ENCODE measurements at places on chromosomes 3 and 15.

DNA sequence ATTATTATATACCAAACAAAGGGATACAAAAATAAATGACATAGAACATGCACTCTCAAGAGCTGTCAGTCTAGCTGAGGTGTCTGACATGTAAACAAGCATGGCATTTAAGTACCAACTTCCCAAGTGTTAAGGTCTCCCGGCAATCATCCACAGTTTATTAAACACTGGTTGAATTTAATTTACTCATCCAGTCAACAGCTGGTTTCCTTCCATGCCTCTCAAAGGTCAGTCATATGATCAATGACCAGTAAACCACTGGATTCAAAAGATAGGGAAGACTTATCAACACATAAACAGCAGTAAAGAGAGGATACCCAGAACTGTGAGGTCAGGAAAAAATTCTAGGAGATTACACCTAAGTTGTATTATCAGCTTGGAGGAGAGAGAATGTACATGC, 80.4 kb downstream of the ADAM10 start:
- no peak for DNase-seq

- no peak for DNase-seq
Observed at GRCh38 chr3:139443186-139443585, 33.1 kb downstream of the RBP2 start.

GRCh38 chr3:195366200-195366925, 76.5 kb downstream of the ACAP2 start:
- DNase-seq: no peak

- no peak for DNase-seq
Observed at GRCh38 chr3:66297900-66298299, 77.1 kb downstream of the SLC25A26 start.

- no peak for DNase-seq
Observed at GRCh38 chr3:143358793-143359491, 239.4 kb downstream of the CHST2 start.

DNA sequence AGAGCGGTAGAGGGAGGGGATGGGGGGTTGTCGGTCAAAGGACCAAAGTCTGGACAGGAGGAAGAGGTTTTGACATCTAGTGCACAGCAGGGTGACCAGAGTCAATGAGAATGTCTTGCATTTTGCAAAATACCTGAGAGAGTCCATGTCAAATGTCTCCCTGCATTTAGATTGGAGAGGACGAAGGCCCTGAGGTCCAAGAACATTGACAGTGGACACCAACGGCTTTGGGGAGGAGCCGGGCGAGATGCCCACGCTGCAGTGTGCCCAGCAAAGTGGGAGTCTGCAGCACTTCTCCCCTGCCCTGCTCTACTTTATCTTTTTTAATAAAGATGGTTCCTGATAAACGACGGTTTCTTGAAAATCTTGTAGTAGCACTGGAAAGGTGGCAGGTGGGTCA, 67.4 kb upstream of the TAMM41 start:
- no peak for DNase-seq

DNA sequence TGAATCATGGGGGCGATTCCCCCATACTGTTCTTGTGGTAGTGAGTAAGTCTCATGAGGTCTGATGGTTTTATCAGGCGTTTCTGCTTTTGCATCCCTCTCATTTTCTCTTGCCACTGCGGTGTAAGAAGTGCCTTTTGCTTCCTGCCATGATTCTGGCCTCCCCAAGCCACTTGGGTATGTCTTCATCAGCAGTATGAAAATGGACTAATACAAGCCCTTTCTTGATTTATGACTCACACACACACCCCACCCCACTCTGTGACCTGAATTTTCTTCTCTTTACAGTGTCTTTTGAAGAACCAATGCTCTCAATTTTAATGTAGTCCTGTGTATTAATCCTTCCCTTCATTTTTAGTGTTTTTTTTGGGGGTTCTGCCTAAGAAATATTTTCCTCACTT, 244.8 kb downstream of the PLCL2 start:
- no peak for DNase-seq

DNA sequence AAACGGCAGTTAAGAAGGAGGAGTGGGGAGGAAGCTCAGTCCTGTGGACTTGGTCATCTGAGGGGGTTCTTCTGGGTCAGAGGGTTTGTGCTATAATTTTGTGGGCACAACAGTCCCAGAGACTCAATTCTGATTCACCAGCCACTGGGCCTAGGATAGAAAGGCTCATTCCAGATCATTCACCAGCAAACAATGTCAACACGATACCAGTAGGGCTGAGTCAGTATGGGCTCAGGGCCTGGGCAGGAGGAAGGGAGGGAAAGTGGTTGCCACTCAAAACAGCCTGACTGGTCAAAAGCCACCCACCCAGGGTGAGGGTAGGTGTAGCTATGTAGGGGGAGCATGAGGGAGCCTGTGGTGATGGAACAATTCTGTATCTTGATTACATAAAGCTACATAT, 86.9 kb upstream of the MEX3B start:
- DNase-seq: no peak

DNA sequence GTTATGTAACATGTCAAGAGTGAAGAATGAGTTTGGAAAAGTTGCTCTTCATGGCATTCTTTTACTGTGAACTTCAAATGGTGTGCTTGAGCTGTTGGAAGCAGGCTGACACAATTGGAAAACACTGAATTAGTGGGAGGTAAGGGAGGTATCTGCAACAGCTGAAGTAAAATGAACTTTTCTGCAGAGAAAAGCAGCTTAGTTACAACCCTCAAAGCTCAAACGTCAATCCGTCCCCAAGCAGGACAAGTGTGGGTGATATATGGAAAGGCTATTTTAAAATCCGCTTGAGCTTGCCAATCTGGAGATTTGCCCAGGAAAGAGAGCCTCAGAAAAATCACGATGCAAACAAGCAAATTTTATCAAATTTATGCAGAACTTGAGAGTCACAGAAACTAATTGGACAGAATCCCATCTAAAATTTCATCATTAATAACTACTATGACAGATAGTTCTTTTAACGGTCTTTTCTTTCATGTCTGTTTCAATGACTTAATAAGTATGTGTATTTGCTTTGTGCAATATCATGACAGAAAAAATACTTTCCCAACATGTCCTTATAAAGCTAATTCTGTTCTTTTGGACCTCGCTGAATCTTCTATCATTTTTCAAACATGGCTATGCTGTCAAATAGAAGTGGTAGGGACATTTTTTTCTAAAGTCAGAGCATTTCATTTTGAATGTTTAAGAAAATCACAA, 266.6 kb upstream of the SLITRK3 start:
- no peak for DNase-seq

DNA sequence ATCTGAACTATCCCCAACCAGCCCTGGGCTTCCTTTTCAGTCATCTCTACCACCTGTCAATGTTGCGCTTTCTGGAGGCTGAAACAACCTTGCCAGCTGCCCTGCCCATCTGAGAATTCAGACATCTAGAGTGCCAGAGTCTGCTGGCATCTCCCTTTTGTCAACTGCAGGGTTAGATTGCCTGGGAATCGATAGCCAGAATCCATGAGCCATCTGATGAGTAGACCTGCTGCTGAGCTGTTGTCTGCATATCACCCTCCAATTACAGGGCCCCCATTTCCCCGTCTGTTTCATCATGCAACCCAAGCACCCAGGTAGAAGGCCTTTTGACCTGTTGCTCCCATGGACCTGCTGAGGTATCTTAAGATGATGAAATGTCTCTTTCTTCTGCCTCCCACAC, 280.1 kb downstream of the EPHB1 start:
- DNase-seq: no peak

GRCh38 chr15:97168704-97169475, 791.6 kb upstream of the ARRDC4 start:
- no peak for DNase-seq

DNA sequence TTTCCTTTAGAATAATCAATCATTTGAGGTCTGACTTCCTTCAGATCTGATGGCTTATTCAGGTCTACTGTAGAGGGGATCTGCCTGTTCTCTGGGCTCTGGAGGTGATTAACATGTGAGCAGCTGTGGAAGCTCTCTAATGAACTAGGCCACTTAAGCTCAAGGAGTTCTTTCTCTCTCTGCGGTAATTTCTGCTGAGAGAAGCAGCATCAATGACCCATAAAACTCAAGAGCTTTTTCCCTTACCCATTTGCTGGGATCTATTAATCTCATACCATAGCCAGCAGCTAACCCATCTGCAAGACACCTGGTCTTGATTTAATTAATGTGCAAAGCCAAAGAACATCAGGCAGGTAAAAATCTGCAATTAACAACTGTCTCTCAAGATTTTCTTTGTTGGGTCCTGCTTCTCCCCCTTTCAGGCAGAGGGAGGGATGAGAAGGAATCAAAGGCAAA, 73.2 kb upstream of the DLG1 start:
- DNase-seq: no peak

DNA sequence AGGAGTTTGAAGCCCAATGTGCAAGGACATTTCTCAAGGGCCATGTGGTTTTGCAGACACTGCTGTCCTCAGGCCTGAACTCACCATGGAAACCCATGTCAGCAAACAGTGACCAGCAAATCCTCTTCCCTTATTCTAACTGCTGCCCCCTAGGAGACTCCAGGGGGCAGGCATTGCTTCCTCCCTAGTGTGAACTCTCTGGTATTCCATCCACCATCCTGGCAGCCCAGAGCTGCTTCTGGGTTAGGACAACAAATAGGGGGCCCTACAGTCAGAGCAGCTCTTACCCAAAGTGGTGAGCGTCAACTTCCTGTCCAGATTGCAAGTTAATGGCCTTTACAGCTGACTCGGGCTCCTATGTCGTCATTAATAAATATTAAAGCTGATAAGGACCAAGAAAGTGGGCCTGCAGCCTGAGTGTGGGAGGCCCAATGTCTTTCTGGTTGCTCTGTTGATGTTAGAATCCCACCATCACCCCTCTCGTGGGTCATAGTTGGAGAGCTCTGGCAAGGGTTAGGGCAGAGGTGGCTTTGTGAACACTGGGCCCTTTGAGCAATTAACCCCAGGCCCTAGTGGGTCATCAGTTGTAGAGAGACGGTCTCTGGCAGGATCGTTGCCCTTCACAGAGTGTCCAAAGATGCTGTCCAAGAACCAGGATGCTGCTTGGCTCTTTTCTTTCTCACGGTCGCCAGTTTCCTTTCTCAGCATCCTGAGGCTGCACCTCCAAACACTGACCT, 41.5 kb downstream of the TGM4 start:
- DNase-seq: no peak

DNA sequence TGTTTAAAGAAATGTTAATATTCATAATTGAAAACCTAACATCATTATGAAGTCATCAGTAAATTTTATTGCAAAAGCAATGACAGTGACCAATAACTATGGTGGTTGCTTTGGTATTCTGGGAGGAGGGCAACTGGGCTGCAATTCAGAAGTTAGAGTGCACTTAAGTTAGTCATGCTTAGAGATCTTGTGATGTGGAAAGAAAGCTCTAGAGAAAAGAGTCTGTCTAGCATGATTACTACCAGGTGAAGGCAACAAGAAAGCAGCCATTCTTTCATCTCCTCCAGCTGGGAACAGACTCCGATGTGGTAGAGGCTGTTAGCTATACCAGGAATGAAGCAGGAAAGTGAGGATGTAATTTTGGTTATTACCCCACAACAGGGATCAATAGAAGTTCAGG, 625.6 kb downstream of the SI start:
- DNase-seq: no peak

DNA sequence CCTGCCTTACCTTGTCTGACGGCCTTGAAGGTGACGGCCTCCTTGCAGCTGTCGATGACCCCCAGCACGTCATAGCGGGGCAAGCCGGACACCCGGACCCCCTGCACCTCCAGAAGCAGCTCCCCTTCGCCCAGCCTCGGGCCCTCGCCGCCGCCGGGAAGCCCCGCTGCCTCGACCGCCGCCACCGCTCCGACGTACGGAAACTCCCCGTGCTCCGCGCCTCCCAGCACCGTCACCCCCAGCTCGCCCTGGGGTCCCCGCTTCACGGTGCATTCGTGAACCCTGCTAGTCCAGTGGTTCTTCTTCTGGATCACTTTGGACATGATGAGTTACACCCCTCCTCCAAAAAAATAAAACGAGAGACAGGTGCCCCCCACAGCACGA, 740 bp downstream of the MAGI1 start:
- DNase-seq: no peak

DNA sequence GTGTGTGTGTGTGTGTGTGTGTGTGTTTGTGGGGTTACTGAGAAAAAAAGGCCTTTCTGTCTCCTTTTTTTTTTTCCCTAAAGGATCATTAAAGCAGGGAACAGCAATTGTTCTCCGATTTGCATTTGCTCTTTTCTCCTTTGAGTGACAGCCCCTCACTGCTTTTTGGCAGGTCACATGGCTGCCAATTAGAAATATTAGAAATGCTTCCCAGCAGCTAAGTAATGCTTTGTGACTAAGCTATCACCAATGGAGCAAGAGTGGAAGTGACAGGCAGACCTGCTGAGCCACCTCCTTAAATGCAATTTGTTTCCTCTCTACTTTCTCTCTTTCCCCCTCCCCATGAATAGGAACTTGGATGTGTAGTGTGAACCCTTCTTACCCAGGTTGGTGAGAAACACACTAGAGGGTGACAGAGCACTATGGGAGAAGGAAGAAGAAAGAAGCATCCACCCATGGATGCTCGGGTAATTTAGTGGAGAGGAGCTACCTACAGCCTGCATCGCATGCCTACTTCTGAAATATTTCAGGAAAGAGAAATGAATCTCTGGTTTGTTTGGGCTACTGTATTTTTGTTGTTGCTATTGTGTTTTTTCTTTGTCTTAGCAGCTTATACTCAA, 165.2 kb upstream of the PDZRN3 start:
- no peak for DNase-seq

GRCh38 chr3:110327870-110328269, 743.7 kb upstream of the NECTIN3 start:
- no peak for DNase-seq
